ENCODE measurements at places on chromosomes 16 and 17.

- no peak for DNase-seq
Observed at GRCh38 chr16:21984062-21984461, 16.9 kb downstream of the PDZD9 start.

DNA sequence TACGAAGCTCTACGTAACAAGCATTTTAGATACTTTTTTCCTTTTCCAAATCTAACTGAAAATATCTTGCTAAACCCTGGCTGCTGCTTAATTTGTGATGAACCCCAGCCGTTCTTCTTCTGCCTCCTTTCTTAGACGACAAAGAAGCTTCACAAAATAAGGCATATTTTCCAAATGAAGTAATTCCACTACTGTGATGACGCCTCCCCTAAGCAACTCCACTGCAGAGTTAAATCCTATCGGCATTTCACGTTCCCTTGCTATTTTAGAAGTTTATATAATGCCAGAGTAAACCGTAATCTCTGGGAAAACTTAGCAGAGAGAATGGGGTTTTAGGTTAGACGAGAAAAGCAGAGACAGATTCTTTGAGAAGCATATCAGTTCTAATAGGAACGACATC, 683.1 kb upstream of the SALL1 start:
- no peak for DNase-seq

DNA sequence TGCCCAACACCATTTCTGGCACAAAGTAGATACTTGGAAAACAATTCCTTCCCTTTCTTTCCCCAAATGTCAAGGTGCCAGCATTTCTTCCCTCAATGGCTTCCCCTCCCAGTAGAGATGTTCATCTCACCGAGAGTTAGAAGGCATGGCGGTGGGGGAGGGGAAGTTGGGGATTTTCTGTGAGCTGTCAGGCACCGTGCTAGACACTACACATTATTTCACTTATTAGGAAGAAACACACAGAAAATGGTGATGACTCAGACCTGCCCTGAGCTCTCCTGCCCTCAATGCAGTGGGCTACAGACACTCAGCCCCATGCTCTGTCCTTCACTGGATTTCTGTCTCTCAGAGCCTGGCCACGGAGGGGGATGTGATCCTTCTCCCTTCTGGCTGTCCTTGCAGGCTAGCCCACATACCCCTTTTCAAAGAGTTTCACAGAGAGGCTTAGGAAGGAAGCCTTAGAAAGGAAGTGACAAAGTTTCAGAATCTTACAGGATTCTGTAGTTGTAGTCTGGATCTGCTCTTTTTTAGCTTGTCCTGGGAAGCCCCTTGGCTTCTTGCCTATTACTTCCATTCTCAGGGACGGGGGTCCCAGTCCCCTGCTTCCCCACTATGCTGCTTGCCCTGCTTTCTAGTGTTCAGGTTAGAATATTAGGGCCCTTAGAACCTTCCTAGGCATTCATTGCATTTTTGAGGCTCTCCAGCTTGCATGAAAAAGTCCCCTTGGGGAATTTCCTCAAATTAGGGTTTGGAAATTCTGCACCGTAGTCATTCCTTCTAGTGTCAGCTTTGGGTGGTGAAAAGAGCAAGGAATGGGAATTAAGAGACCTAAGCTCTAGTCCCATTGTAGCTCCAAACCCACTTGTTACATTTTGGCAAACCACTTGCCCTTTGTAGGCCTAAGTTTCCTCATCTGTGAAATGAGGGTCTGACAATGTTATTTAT, 12.2 kb upstream of the CCL5 start:
- no peak for DNase-seq

DNA sequence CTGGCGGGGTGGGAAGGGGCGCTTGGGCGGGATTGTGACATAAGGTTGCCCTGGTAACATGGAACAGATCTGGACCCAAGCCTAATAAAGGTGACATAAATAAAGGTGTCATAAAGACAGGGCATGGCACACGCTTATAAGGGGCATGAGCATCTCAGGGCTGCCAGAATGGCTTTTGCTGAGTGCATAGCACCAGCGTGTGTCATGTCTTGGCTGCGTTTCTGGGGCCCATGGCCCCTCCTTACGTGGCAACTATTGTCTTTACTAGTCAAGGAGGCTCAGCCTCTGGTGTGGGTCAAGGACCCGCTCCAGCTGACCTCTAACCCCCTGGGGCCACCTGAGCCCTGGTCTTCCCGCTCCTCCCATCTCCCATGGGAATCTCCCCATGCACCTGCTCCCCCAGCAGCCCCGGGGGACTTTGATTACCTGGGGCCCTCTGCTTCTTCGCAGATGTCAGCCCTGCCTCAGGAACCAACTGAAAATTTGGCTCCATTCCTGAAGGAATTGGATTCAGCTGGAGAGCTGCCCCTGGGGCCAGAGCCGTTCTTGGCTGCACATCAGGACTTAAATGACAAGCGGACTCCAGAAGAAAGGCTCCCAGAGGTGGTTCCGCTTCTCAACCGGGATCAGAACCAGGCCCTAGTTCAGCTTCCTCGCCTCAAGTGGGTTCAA, 13.9 kb downstream of the LRRC37B start:
- DNase-seq = no peak

- no peak for DNase-seq
Observed at GRCh38 chr17:82011617-82012187, 11.0 kb downstream of the CENPX start.

DNA sequence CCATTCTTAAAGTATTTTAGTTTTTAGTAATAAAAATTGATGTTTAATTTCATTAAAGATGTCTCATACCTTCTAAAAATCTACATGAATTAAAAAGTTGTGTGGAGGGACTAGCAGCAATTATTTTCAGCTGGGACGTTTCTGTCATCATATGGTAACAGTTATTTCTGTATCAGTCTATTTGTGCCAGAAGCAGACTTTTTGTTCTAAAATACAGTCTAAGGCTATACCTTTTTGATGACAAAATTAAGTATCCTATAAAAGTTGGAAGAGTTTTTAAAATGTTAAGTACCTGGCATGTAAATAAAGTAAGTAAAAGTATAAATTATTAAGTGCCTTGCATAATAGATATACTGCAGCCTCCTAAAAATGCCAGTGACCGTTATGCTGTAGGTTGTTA, 5.9 kb downstream of the TAOK1 start:
- no peak for DNase-seq

DNA sequence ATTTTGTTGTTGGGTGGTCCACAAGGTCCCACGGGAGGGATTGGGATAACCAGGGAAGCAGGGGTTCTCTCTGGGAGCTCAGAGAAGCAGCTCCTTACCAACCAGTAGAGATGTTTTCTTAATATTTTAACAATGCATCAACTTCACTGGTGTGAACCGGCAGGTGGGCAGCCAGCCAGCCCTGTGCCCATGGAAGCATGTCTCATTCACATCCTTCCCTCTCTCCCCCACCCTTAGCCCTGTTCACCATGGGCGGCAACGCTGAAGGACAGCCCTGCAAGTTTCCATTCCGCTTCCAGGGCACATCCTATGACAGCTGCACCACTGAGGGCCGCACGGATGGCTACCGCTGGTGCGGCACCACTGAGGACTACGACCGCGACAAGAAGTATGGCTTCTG, 9.3 kb downstream of the MMP2 start:
- DNase-seq = no peak

DNA sequence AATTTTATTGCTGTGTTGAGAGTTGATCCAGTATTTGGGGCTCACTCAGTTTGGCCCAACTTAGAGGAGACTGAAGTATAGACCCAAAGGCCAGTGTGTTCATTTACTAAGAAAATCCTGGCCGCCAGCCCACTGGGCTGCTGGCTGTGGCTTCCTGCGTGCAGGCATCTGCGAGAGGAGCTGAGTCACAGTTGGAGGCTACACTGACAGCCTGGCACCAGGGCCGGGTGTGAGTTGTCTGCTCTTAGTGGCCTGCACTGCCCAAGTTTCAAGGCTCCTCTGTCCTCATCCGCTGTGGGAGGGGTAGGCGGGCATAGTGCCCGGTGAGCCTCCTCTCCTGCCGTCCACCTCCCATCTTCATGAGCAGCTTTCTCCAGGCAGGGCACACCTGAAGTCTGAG, 54.2 kb downstream of the PLD6 start:
- no peak for DNase-seq

DNA sequence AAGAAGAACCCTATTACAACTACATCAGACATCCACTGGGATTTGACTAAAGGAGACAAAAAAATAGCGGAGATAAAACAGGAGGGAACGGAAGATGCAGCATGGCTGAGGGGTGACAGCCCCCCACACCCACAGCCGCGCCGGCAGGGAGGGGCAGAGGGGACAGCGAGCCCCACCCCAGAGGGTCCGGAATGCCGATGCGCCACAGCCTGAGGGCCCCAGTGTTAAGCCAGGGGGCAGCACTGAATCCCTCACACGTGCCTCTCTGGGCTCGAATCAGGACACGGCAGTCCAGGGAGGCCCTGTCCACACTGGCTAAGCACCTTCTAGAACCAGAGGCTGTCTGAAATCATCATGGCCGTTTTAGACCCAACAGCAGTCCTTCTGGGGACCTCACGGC, 18.8 kb downstream of the MAP1LC3B start:
- no peak for DNase-seq

GRCh38 chr16:89637379-89637778, 20.1 kb downstream of the CHMP1A start:
- DNase-seq = no peak
